ENCODE measurements at places on chromosomes 3 and 15. TPM values are rescaled to one million over a fixed set of nuclear protein-coding genes. Genes with fewer than 3 reads are reported as not detected.

GRCh38 chr3:25452192-25452591, 24.1 kb downstream of the RARB start:
- H3K4me1 ChIP-seq, result peaks cover 45% of the 10 kb centered on the region
- no peaks in the 10 kb centered on the region for H3K27me3 ChIP-seq
- no peak overlapping the region for H3K27ac ChIP-seq
- no peak for DNase-seq
- no peaks in the 10 kb centered on the region for H3K36me3 ChIP-seq
- no peak overlapping the region for H3K4me3 ChIP-seq

Gene SCN11A
- 0.87 TPM for total RNA-seq

DNA sequence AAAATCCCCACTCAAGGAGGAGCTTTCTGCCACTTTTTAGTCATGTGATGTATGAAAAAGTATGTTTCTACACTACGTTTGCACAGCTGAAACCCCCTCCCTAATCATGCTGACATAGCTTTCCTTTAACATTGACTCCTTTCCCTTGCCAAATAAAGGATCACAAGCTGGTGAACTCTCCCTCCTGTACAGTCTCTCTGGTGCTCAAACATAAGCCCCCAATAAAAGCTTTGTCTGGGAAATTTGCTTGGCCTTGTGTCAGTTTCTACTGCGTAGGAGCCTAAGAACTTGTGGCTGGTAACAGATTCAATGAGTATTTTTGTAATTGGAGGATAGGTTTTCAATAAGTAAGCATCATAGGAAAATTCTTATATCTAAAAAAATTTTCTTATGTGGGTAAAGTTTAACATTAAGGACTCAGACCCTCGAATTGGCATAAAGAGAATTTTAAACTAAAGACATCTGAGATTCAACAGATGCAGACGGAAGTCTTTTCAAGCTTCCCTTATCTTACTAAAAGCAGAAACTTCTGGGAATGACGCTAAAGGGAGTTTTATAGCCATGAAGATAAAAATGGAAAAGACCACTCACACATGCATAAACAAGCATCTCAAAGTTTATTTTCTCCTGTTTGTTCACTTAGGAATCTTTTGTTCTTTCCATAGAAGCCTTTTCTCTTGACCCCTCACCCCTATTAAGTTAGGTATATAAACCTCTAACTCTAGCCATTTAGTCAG, 44.1 kb upstream of the P2RY1 start:
- DNase-seq, result no peak
- no peak overlapping the region for H3K27ac ChIP-seq
- no peak overlapping the region for H3K4me3 ChIP-seq
- no peaks in the 10 kb centered on the region for H3K4me1 ChIP-seq
- H3K36me3 ChIP-seq, result no peaks in the 10 kb centered on the region
- H3K27me3 ChIP-seq, result no peaks in the 10 kb centered on the region

DNA sequence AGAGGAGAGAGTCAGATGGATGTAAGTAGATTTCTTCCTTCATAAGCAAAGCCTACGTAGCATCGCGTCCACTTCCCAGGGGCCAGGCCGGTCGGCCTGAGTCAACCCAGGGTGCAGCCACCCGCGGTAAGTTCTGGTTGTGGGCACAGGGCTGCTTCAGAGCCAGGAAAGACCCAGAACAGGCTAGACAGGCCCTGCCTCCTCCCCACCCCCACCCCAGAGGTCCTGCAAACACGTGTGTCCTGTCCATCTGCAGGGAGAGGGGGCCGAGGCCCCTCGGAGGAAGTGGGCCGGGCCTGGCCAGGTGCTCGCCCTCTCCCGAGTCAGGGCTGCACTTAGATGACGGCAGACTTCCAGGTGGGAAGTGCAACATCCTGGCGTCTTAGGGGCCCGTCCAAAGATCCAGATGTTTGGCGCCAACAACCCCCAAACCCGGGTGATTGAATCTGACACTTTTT, 100.8 kb upstream of the ALDH1A3 start:
- no peaks in the 10 kb centered on the region for H3K4me1 ChIP-seq
- no peaks in the 10 kb centered on the region for H3K27me3 ChIP-seq
- H3K36me3 ChIP-seq, result no peaks in the 10 kb centered on the region
- H3K4me3 ChIP-seq, result no peak overlapping the region

DNA sequence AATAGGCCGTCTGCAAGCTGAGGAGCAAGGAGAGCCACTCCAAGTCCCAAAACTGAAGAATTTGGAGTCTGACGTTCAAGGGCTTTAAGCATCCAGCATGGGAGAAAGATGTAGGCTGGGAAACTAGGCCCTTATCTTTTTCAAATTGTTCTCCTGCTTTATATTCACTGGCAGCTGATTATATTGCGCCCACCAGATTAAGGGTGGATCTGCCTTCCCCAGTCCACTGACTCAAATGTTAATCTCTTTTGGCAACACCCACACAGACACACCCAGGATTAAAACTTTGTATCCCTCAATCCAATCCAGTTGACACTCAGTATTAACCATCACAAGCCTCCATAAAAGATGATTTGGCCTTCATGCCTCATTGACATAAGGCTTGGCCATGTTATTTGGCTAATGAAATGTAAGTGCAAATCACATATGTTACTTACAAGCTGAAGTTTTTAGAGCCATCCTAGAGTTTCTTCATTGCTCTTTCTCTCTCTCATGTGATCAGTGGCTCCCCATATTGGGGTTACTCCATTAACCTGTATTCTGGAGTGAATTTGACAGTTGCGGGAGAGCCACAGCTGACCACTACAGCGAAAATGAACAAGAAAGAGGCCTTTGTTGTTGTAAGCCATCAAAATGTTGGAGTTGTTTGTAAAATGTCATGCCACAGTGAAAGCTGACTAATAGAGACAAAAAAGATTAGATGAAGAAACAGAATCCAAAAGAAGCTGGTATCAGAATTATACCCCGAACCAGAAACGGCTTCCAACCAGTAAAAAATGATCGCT, 61.7 kb downstream of the GBE1 start:
- no peaks in the 10 kb centered on the region for H3K4me1 ChIP-seq
- H3K4me3 ChIP-seq, result no peak overlapping the region
- H3K27ac ChIP-seq, result no peak overlapping the region
- DNase-seq, result no peak

Gene ST3GAL6
- total RNA-seq, result 9.2 TPM

- no peaks in the 10 kb centered on the region for H3K36me3 ChIP-seq
- H3K27ac ChIP-seq, result no peak overlapping the region
- no peak for DNase-seq
- peak overlapping the region; percentile 35 for H3K4me3 ChIP-seq
These were observed 574 bp downstream of the CASR start for GRCh38 chr3:122183893-122184590.

GRCh38 chr3:81043660-81044199, 717.7 kb downstream of the GBE1 start:
- DNase-seq, result no peak
- no peaks in the 10 kb centered on the region for H3K4me1 ChIP-seq
- H3K27me3 ChIP-seq, result no peaks in the 10 kb centered on the region
- H3K4me3 ChIP-seq, result no peak overlapping the region

Gene CPNE9
- not detected for total RNA-seq

Gene DNAJC17
- 38.7 TPM for total RNA-seq

DNA sequence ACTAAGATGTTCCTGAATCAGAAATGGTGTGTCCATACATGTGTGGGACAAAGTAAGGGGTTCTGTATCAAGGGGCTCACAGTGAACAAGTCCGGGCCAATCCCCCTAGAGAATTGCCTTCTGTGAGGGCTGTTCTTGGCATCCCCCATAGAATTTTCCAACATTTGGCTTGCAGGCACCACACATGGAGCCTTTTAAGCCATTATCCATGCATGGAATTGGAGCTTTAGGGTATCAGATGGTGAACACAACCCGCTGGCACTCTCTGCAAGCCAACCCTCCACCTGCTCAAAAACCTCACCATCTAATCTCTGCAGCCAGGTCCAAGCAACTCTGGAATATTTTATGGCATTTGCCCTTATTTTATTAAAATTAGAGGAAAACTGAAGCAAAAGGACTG, 278.7 kb downstream of the ERC2 start:
- H3K4me1 ChIP-seq, result no peaks in the 10 kb centered on the region
- H3K27me3 ChIP-seq, result no peaks in the 10 kb centered on the region
- no peak overlapping the region for H3K27ac ChIP-seq
- no peak overlapping the region for H3K4me3 ChIP-seq

DNA sequence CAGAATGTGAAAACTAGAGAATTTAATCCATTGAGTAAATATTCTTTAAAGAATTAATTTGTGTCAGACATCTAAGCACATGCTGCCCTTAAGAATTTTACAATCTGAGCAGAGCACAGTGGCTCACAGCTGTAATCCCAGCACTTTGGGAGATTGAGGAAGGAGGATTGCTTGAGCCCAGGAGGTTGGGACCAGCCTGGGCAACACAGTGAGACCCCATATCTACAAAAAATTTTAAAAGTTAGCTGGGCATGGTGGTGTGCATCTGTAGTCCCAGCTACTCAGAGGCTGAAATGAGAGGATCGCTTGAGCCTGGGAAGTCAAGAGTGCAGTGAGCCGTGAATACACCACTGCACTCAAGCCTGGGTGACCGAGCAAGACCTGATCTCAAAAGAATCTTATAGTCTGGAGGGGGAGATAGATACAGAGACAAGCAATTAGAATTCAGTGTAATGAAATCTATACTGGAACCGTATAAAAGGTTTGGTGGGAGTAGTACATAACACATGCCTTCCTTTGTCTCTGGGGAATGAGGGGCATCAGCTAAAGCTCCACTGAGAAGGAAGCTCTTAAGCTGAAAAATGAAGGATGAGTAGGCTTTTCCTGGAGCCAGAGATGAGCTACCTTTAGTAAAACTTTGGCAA, 21.2 kb downstream of the ATP11B start:
- no peaks in the 10 kb centered on the region for H3K36me3 ChIP-seq
- no peak overlapping the region for H3K4me3 ChIP-seq
- no peaks in the 10 kb centered on the region for H3K27me3 ChIP-seq
- DNase-seq, result no peak
- no peak overlapping the region for H3K27ac ChIP-seq

Gene GXYLT2
- total RNA-seq, result 33.6 TPM

DNA sequence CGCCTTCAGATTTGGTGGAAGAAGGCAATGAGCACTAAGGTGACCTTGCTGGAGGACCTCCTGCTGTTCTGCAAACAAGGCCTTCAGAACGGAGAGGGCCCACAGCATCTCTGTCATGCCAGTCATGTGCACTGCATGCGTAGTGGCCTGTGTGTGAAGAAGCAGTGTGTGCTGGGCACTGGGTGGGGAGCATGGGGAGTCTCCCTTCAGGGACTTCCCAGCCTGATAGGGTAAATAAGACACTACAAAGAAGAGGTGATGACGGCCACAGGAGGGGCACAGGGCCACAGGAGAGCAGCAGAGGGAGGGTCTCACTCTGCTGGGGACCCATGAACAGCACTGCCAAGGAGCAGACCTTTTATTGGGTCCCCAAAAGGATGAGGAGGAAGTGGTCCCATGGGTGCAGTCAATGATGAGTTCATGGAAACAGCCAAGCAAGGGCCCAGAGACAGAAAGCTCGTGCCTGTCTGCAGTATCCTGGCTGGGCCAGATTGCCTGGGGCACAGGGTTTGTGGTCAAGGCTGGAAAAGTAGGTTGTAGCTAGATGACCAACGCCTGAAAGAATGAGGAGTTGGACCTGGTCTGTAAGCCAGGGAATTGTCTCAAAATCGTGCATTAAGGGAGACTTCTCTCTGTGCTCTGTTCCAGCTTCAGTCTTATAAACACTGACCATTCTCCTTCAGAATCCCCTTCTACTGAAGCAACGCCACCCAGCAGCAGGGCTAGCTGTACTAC, 67.8 kb upstream of the SEC61A1 start:
- no peaks in the 10 kb centered on the region for H3K4me1 ChIP-seq
- H3K27ac ChIP-seq, result no peak overlapping the region
- H3K4me3 ChIP-seq, result no peak overlapping the region

- H3K27ac ChIP-seq, result no peak overlapping the region
- no peaks in the 10 kb centered on the region for H3K27me3 ChIP-seq
- no peaks in the 10 kb centered on the region for H3K36me3 ChIP-seq
- H3K4me3 ChIP-seq, result no peak overlapping the region
These were observed 27.7 kb downstream of the MAGI1 start for GRCh38 chr3:66010739-66011655.

DNA sequence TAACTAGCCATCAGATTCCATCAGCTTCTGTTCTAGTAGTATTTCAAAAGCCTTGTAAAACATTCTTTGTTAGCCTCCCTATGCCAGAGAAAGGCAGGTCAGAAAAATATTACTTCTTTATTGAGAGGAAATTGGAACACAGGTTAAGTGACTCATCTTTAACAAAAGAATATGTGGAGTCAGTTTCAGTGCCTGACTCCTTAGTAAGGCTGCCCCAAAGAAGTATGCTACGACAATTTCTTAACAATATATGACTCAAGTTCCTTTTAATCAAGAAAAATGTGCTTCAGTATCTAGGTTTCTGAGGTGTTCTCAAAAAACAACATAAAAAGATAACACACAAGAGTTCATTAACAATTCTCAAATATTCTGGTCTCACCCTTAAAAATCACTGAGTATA, 139.2 kb downstream of the VPS13C start:
- no peaks in the 10 kb centered on the region for H3K4me1 ChIP-seq
- H3K27me3 ChIP-seq, result no peaks in the 10 kb centered on the region
- no peaks in the 10 kb centered on the region for H3K36me3 ChIP-seq
- no peak overlapping the region for H3K27ac ChIP-seq

- no peaks in the 10 kb centered on the region for H3K36me3 ChIP-seq
- H3K27me3 ChIP-seq, result no peaks in the 10 kb centered on the region
- H3K4me3 ChIP-seq, result no peak overlapping the region
- no peaks in the 10 kb centered on the region for H3K4me1 ChIP-seq
- no peak for DNase-seq
- H3K27ac ChIP-seq, result no peak overlapping the region
These were observed 393.5 kb upstream of the ARRDC4 start for GRCh38 chr15:97566961-97567360.

DNA sequence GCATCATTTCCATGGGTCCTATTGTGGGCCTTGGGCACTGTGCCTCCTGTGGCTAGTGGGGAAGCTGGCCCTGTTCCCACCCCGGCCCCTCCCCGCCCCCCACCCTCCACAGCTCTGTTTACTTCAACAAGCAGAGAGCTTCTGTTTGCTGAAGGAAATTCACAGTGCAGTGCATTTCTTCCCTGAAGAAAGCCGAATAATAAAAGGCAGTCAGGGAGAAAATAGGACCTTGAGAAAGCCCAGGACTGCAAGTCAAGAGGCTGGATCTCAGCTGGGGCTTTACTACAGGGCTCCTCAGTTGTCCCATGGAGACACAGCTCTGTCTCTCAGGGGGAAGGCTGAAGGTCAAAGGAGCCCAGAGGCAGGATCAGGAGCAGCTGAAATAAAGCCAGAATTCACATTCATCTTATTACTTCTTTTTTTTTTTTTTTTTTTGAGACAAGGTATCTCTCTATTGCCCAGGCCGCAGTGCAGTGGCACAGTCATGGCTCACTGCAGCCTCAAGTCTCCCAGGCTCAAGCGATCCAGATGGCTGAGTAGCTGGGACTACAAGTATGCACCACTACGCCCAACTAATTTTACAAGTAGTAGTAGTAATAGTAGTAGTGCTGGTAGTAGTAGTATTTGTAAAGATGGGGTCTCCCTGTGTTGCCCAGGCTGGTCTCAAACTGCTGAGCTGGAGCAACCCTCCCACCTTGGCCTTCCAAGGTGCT, 33.0 kb upstream of the LACTB start:
- H3K4me1 ChIP-seq, result peaks cover 10% of the 10 kb centered on the region
- H3K36me3 ChIP-seq, result no peaks in the 10 kb centered on the region
- peak overlapping the region; percentile 44 for H3K27ac ChIP-seq
- no peak for DNase-seq
- no peaks in the 10 kb centered on the region for H3K27me3 ChIP-seq

Measured in tibial nerve (tissue), 4 donors.